ENCODE measurements at places on chromosomes 16 and 17.

GRCh38 chr17:83041305-83041704 lies 38.1 kb upstream of the METRNL start:
- DNase-seq: peak; percentile 15

- no peak for DNase-seq
Measured at GRCh38 chr16:27967169-27967568, 96.3 kb downstream of the GSG1L start.

DNA sequence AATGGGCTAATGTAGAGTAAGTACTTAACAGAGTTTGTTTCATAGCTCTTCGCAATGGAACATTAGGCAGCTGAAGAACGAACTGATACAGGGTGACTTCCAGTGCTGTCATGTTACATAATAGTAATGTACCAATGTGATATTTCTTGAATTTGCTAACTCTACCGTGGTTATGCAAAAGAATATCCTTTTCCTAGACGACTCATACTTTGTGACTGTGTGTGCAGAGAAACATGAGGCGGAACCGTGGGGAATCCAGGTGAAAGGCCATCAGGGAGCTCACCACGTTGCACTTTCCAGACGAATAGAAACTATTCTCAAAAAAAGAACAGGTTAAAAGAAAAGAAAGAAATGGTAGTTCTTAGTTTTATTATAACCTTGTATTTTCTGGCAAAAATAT lies 13.2 kb downstream of the NOB1 start:
- DNase-seq: peak; percentile 48

DNA sequence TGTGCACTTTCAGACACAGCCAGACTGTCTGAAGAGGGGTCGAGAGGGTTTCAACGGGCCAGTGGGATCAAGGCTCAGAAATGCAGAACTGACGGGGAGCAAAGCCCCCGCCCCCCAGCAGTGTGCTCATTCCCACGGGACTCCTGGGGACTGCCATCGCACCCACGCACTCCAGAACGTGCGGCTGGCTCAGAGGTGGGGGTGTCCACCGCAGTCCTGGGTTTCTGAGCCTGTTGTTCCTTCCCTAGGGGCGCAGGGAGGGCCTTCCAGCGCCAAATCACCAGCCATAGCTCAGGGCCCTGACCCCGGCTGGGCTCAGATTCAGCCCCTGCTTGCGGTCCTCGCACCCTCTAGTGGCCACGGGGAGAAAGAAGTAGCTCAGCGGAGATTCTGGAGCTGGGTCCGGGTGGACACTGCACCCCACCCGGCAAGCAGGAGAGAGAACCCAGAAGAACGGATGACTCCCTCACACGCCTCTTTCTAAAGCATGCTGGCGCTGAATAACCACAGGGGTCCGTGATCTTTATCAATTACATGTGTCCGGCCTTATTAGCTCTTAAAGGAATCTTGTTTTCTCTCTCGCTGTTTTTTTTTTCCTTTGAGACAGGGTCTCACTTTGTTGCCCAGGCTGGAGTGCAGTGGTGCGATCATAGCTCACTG lies 45.0 kb upstream of the USP7 start:
- peak; percentile 62 for DNase-seq

DNA sequence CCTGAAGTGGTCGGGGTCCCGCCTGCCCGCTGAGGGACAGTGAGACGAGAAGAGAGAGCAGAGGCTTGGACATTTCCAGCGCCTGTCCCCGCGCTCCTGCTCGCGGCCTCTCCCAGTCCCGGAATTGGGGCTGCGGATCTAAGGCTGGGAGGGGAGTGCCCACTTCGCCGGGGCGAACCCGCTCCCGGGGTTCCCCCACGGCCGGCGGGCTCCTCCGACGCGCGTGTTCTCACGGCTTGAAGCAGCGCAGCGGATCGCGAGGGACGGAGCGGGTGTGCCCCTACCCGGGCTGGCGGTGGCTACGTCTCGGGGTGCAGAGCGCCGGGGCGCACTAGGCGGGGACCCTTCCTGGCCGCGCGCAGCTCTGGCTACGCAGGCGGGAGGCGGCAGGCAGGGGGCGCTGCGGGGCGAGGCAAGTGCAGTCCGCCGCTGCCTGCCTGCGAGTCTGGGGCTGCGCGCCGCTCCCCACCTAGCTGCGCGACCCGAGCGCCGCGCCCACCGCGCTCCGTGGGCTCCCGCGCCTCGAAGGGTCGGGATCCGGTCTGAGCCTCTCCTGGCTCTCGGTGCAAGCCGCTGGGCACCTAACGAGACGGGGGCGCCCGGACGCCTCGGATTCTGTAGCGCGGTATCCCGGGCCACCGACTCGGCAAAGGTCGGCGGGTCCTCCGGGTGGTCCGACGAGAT lies 1.2 kb downstream of the NGFR start:
- peak; percentile 44 for DNase-seq

- no peak for DNase-seq
Measured at GRCh38 chr16:61945511-61945910, 90.7 kb downstream of the CDH8 start.

GRCh38 chr16:20352615-20353014 lies at the start of gene UMOD:
Gene UMOD, minus strand, starts transcription at chr16:20352715. Its CDS starts 1,978 bp downstream, at chr16:20350737.
- DNase-seq: no peak

DNA sequence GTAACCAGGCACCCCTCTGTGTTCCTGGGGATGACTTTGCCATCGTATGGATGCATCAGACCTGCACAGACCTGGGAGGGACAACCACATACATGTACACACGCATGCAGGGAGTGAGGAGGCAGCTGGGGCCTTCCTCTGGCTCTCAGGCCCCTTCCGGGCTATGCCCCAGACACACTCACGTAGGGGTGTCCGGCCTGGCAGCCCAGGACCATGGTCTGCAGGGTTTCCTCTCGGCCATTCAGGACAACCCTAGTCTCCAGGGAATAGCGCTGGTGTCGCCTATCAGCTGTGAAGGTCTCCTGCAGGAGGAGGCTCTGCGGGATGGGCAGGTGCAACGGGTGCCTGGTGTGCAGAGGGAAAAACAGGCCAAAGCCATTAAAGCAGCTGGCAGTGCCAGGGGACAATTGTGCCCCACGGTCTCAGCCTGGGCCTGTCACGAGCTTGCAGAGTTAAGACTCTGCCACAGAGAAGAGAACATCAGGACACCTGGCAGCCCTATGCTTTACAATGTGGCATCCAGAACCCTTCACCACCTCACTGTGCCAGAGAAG lies 101.4 kb downstream of the RMI2 start:
- DNase-seq: no peak

DNA sequence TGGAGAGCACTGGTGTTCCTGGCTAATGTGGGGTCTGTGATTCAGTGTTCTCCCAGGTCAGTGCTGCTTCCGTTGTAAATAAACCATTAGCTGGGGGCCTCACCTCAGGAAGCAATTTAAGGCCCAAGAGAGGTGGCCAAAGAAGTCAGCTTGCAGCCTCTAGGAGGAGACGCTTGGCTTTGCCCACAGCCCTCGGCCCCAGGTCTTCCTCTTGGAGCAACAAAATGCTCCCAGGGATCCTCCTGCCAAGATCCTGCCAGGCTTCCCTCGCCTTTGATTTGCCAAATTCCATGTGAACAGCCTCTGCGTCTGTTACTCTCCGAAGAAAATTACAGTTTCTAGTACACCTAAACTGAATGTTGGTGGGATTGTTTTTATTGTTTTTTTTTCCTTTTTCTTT lies 62.4 kb upstream of the TBX2 start:
- peak; percentile 32 for DNase-seq

DNA sequence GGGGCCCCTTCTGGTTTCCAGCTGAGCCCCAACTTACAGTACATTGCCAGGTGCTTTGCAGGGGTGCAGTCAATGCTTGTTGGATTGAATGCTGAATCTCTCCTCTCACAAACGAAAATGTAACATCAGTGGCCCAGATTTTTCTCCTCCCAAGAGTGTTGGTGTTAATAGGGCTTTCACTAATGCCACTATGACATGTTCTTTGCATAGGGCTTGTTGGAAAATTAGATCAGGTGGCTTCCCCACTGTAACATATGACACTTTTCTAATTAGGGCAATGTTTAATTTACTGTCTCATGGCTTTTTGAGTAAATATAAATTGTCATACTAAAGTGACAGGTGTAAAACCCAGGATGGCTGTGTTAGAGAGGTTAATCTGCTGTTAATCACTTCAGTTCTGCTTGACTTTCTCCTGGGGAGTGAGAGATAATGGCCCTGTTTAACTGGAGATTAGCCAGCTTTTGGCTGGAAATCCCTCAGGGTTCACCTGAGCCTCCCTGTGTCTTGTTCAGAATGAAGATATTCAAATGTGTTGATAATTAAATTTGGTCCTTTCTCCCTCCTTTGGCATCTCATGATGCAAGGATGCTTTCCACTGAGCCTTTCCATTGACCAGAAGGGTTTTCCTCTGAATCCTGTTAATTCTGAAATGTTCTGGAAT lies 502.3 kb downstream of the RBFOX1 start:
- no peak for DNase-seq

DNA sequence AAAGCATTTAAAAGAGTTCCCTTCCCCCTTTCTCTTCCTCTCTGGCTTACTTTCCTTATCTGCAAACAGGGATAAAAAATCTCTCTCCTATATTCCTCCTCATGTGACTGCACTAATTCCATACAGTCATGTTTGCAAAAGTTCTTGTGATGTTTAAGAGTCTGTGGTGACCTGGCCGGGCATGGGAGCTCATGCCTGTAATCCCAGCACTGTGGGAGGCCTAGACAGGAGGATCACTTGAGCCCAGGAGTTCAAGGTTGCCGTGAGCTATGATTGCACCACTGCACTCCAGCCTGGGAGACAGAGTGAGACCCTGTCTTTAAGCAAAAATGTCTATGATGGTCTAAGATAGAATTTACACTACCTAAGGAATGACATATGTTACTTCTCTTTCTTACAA lies 19.6 kb downstream of the NOG start:
- DNase-seq: no peak

GRCh38 chr17:27659683-27660082 lies 28.7 kb downstream of the LGALS9 start:
- DNase-seq: no peak

GRCh38 chr17:76917829-76918228 lies 49.6 kb downstream of the MGAT5B start:
- no peak for DNase-seq

GRCh38 chr17:42852351-42852750 lies 1.4 kb downstream of the AOC3 start:
- no peak for DNase-seq

- DNase-seq: no peak
Measured at GRCh38 chr16:67431775-67432505, 1.0 kb downstream of the HSD11B2 start.

DNA sequence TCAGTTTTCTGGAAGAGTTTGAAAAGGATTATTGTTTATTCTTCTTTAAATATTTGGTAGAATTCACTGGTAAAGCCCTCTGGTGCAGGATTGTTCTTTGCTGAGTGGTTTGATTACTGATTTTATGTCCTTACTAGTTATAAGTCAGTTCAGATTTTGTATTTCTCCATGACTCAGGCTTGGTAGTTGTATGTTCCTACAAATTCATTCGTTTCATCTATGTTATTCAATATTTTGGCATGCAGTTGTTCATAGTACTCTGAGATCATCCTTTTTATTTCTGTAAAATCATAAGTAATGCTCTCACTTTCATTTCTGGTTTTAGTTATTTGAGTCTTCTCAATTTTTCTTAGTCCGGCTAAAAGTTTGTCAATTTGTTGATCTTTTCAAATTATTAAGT lies 58.1 kb upstream of the CRYM start:
- DNase-seq: peak; percentile 12

- DNase-seq: no peak
Measured at GRCh38 chr17:80760511-80760911, 215.9 kb downstream of the RPTOR start.

GRCh38 chr16:66335704-66336329 lies 30.7 kb upstream of the CDH5 start:
- peak; percentile 75 for DNase-seq

DNA sequence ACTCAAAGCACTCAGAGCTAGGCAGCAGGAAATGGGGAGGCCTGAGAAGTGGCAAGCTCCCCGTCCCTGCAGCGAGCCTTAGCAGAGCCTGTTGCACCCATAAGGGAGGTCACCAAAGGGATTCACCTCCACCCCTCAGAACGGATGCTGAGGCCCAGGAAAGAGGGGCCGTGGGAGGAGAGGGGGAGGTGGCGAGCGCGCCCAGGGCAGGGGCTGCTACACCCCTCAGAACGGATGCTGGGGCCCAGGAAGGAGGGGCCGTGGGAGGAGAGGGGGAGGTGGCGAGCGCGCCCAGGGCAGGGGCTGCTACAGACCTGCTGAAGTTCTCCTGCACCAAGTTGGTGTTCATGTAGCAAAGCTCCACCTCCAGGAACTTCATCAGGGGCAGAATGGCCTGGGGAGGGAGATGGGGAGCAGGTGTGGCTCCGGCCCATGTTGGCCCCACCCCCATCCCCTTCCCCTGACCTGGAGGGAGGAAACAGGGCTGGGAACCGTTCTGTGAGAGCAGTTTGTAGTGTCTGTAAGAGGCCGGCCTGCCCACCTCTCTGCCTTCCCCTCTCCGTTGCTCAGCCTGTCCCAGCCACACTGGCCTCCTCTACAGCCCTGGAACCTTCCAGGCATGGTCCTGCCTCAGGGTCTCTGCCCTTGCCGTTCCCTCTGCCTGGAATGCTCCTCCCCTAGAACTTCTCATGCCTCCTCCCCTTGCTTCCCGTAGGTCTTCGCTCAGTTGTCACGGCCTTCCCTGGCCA lies 11.4 kb downstream of the UNC13D start:
- DNase-seq: no peak

GRCh38 chr16:818592-818991 lies 18.1 kb upstream of the GNG13 start:
- no peak for DNase-seq

DNA sequence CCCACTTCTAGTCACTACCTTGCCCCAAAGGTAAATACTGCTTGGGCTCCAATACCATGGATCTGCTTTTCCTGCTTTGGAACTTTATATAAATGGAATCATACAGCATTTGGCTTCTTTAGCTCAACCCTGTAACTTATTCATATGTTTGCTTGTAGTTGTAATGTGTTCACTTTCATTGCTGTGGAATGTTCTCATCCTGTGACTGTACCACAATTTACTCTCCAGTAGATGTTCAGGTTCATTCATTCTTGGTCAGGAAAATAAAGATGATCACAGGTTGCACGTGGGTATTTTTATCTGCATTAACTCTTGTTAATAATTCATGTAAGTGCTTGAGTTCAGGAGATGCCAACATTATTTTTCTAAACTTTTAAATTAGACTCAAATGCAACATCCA lies 6.7 kb upstream of the BEAN1 start:
- DNase-seq: peak; percentile 11

- peak; percentile 87 for DNase-seq
Measured at GRCh38 chr16:15993946-15994665, 44.7 kb downstream of the ABCC1 start.

GRCh38 chr17:12896180-12896785 lies 107.0 kb downstream of the ARHGAP44 start:
- no peak for DNase-seq

- peak; percentile 57 for DNase-seq
Measured at GRCh38 chr16:77775911-77776909, 12.2 kb upstream of the VAT1L start.

GRCh38 chr17:31815212-31815730 lies 43.8 kb downstream of the COPRS start:
- DNase-seq: no peak
